ENCODE measurements at places on chromosomes 1 and 21.

- DNase-seq, result peak; percentile 44
Measured at GRCh38 chr21:37220433-37220980, 46.6 kb downstream of the VPS26C start.

- no peak for DNase-seq
Measured at GRCh38 chr1:154391086-154391770, 13.9 kb upstream of the IL6R start.

- DNase-seq, result no peak
Measured at GRCh38 chr21:29230551-29231261, 68.0 kb upstream of the BACH1 start.

GRCh38 chr1:104073463-104073902 is 323.8 kb downstream of the AMY1C start:
- DNase-seq, result no peak

- peak; percentile 11 for DNase-seq
Measured at GRCh38 chr1:239803781-239804180, 287.9 kb upstream of the FMN2 start.

DNA sequence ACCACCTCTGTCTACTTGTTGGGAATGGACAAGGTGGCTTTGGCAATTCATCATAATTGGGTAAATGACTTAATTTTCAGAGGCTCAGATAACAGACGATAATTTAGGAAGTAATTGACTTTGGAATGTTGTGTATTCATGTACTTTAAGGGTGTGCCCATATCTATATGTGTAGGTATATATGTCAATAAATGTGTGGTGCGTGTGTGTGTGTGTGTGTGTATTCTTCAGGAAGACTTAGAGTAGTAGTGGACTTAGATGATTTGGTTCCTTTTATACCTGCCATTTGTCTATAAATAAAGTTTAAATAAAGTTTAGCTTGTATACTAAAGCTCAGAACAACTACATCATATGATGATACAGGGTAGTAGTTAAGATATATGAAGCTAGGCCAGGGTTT is 20.0 kb upstream of the JUN start:
- no peak for DNase-seq

- DNase-seq, result no peak
Measured at GRCh38 chr1:88509379-88509778, 174.7 kb upstream of the PKN2 start.

GRCh38 chr21:27582948-27583430 is 616.1 kb upstream of the ADAMTS5 start:
- DNase-seq, result no peak

DNA sequence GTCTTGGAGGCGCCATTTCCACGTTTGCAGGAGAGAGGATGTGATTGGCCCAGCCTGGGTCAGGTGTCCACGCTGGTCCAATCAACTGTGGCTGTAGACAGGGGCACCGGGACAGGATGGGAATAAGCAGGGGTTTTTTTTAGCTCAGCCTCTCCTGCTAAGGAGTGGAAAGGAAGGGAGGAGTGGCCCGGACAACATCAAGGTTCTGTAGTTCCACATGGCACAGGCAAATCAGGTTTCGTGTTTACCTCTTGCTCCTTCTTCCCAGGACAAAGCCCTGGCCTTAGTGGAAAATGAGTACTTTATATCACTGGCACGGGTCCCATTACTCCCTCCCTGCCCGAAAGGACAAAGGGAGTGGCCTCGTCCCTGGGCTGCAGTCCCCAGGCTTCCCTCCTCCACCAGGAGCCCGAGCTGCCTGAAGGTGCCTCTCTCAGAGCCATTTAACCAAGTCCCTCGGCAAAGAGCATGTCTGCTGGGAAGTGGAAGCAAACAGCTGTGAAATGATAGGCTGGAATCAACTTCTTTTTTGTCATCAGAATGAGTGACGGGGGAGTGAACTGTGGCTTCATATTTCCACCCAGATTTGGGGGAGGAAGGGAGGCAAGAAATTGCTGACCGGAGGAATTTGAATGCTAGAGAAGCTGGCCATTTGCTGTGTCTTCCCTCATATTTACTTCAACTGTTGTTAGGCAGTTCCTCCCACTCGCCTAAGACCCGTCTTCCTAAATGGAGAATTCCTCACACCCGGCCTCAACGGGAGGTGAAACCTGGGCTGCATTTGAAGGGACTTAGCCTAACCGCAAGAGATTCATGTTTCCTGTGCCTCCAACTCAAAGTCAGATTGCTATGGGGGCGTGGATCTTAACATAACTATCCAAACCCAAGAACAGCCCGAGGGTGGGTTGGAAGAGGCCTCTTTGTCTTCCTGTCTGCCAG is 84.9 kb upstream of the SLC44A3 start:
- DNase-seq, result peak; percentile 59

GRCh38 chr1:248111157-248111556 is 16.2 kb downstream of the OR2L13 start:
- no peak for DNase-seq

- no peak for DNase-seq
Measured at GRCh38 chr1:51524817-51525216, 5.8 kb upstream of the EPS15 start.

- peak; percentile 39 for DNase-seq
Measured at GRCh38 chr1:149962039-149962647, 25.5 kb upstream of the MTMR11 start.

DNA sequence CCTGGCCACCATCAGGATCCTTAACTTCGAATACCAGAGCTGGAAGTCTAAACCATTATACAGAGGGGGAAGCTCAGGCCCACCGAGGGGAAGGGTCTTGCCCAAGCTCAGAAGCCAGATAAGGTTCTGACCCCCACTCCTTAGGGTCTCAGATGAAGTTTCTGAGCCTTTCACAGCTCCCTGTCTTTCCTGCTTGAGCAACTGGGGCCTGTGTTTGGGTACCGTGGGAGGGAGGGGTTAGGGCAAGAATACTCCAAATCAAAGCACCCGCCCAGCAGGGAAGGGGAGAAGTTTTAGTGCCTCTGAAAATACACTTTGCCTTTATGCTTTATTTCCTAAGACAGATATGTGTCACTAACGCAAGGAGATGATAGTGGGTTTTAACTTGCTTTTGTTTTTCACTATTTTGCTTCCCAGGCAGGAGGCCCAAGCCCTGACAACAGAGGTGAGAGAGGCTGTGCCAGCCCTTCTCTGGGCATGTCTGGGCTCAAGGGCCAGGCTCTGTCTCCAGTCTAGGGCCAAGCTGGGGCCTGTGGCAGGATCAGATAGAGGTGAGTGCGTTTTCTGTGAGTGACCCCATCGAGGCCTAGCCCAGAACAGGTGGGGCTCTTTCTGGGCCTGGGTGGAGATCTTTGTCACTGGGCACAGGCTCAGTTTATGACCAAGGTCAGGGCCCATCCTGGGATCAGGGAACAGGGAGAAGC is 20.5 kb upstream of the TENT5B start:
- no peak for DNase-seq

DNA sequence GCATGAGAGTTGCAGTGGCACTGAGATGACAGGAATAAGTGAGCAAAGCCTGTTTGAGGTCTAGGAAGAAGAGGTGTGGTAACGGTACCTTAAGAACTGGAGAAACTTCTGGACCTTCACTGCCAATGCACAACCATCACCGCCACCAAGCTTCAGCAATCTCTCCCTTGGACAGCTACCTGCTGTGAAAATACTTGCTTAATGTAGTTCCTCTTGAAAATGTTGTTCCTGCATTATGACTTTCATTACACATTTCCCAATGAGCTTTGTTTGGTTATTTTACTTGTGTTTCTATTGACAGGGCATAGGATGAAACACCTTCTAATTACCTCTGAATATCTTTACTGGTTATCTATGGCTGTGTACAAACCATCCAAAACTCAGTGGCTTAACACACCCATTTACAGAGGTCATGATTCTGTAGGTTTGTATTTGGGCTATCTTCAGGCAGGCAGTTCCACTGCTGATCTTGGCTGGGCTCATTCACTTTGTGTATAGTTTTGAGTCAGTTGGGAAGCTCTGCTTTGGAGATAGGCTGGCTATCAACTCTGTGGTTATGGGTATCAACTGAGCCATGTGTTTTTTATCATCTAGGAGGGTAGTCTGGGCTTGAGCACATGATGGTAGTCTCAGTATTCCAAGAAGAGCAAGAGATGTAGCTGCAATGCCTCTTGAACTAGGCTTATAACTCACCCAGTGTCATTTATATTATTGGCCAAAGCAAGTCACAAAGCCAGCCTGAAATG is 149.4 kb downstream of the ELAVL4 start:
- no peak for DNase-seq

DNA sequence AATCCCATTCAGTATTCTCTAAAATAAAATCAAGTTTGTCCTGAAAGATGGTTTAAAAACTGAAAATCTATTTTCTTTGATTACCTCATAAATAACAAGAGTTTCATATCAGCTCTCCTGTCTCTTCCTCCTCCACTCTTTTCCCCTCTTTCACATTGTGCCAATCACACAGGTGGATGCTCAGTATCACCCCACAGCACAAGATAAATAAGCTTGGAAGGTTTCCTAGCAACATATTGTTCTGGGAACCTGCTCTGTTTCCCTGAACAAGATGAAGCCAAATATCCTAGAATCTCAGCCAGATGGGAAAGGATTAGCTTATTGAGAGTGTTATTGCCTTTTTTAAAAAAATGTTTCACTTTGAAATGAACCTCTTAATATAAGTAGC is 45.7 kb upstream of the CACYBP start:
- DNase-seq, result no peak

DNA sequence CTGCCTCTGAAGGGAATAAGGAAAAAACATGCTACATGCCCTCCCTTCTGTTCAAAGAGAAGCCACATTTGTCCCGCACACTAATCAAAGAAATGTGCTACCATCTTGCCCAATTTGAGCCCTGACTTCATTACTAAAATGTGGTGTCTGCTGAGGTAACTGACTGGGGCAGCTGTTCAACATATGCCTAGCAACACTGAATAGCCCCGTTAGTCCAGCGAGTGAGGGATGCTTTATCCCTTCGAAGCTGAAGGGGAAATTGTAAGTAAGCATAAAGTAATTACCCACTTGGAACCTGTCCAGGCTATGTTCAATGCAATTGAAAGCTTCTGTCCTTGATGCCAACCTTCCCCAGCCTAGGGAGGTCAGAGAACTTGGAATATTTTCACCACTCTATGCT is 310.6 kb downstream of the SEC16B start:
- DNase-seq, result no peak

- DNase-seq, result peak; percentile 23
Measured at GRCh38 chr1:172040466-172040865, 199.2 kb downstream of the DNM3 start.

GRCh38 chr21:42641311-42642218 is 11.9 kb upstream of the PDE9A start:
- no peak for DNase-seq

GRCh38 chr21:29726044-29726443 is 213.8 kb downstream of the GRIK1 start:
- DNase-seq, result no peak

DNA sequence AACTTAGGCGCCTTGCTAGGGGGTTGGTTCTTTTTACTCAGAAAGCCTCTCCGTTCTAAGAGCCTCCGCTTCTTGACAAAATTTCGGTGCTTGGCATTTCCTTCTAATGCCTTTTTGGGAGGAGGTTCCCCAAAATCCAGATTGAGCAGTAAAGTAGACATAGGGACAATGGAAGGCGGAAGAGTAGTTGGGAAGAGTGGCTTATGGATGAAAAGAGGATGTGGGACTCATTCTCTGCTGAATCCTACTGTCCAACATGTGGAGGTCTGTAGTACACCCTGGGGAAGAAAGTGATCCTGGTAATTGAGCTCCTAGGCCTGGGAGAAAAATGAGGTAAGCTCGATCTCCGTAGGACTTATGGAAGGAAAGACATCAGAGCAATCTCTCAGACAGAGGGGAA is 777 bp upstream of the METTL25B start:
- DNase-seq, result no peak

DNA sequence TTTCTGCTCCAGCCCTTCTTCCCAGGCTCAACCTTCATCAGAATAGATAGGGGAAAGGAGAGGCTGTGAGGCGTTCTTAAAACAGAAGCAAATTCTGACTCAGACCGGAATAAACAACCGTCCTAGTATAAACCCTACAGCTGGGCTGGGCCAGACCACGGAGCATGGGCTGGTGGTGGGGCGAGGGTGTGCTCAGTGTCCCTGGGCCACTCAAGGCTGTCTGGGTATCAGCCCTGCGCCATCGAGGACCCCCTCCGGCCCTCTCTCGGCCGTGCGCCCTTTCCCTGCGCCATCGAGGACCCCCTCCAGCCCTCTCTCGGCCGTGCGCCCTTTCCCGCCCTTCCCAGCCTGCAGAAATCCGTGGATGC is 36.0 kb downstream of the CAPN2 start:
- DNase-seq, result no peak

DNA sequence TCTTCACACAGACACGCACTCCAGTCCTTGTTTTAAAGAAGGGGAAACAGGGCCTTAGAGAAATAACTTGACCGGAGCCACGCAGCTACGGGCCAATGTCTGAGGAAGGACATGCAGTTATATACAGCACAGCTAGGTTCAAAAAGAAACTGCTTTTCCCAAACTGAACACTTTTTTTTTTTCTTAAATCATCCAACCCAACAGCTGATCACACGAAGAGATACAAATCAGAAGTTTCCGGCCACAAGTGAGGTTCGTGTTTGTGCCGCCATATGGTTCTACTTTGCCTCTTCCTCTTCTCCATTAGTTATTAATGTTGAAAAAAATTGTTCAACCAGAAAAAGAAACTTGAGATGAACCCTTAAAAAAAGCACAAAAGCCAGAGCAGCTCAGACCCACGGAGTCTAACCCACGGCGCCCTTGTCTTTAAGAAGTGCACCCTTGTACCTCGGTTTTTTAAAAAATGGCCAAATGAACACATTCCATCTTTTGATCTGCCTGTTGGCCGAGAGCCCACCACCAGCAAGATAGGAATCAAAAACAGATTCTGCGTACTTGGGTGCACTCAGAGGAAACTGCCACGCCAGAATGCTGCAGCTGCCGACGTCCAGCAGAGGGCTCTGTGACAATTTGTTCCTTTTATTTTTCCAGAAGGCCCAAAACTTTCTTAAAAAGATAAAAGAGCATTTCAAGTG is 78.9 kb downstream of the SLC66A1 start:
- peak; percentile 26 for DNase-seq

- no peak for DNase-seq
Measured at GRCh38 chr1:155072531-155073289, 5.9 kb upstream of the EFNA3 start.

DNA sequence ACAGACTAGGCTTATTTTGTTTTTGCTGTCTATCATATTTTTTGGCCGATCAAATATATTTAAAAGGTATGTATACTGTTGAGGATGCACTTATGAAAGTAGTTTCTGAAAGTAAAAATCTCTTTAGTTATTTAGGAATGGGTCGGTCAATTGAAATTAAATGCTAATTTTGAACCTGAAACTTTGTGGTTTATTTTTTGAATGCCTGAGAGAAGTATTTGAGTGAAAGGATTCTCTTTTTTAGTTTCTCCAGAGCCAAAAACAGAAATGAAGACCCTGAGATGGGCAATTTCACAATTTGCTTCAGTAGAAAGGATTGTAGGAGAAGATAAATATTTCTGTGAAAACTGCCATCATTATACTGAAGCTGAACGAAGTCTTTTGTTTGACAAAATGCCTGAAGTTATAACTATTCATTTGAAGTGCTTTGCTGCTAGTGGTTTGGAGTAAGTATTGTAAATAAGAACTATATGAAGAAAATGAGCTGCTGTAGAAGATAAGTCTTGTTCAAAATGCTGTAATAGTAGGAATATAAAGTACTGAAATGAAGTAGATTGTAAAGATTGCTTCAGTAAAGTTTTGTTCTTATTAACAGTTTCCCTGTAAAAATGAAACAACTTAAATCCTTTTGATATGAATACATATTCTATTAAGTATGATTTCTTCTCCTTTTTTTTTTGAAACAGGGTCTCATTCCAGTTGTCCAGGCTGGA is 11.5 kb downstream of the USP1 start:
- no peak for DNase-seq

GRCh38 chr1:22093513-22093912 is 41.0 kb downstream of the CDC42 start:
- no peak for DNase-seq

- no peak for DNase-seq
Measured at GRCh38 chr1:81681601-81682266, 119.0 kb upstream of the ADGRL2 start.
